Osteocyte (in vitro differentiated cells): ENCODE measurements at places on chromosomes 5 and 9. TPM values are rescaled to one million over a fixed set of nuclear protein-coding genes. Genes with fewer than 3 reads are reported as not detected.

DDX4 gene
- not detected in 2 replicates for total RNA-seq

TBC1D9B gene
- 135 and 136 TPM in 2 replicates for total RNA-seq

PDE4D gene
- total RNA-seq = 23.1 and 24.2 TPM in 2 replicates

DNA sequence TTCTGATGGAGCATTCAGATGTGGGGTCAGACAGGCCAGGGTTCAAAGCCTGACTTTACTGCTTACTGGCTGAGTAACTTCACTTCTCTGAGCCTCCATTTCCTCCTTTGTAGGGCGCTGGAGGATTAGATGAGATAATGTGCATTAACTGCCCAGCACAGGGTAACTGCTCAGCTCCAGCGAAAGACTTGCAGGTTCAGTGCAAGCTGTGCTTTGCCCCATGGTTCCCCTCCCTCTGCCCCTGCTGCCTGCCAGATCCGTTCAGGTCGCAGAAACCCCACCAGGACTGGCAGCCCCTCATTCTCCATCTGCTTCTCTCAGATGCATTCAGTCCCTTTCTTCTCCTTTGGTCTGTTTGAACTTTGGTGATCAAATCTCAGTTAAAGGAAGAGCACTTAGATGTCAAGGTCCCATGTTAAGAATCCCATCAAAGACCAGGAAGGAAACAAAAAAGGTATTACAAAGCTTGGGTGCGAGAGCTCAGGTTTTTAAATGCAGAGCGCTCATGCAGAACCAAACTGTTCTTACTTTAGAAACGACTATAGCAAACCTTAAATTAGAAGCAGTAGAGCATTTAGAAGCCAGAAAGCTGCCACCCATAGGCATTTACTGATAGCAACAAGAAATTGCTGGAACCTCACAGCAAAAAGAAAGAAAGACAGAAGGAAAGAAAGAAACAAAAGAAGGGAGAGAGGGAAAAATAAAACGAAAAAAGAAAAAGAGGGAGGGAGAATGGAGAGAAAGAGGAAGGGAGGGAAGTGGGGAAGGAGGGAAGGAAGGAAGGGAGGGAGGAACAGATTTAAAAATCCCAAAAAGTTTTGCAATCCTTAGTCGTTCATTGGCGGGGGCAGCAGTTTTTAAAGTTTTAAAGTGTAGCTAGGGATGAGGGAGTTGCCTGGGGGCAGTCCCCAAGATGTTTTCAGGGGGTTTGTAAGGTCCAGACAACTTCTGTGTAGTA, 23.5 kb downstream of the AFAP1L1 start:
- no peak for DNase-seq

- DNase-seq = no peak
Observed at GRCh38 chr9:89588271-89588879, 16.4 kb upstream of the GADD45G start.

- DNase-seq = no peak
Observed at GRCh38 chr5:83059341-83059740, 17.9 kb downstream of the TMEM167A start.
